ENCODE measurements at places on chromosomes 7 and 10.

GRCh38 chr7:1619152-1620079 lies 49.6 kb upstream of the PSMG3 start:
- no peak for DNase-seq

DNA sequence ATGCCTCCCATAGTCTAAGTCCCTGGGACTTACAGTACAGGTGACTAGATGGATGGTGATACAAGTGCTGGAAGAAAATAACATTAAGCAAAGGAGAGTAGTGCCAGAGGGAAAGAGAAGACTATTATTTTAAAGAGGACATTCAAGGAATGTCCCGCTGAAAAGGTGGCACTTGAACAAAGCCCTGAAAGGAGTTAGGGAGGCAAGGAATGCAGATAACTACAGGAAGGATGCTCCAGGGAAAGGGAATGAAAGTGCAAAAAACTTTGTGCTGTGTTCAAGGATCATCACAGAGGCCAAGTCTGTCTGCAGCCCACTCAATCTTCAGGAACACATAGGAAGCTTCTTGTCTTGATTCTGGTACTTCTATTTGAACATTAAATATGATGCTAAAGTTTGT lies 14.9 kb downstream of the ANKMY2 start:
- DNase-seq = no peak

- DNase-seq = no peak
These were observed 243.3 kb upstream of the CELF2 start for GRCh38 chr10:10774416-10774815.

GRCh38 chr10:49172061-49172776 lies 16.0 kb downstream of the TMEM273 start:
- no peak for DNase-seq

GRCh38 chr10:61746377-61746776 lies 83.6 kb downstream of the CABCOCO1 start:
- DNase-seq = no peak

DNA sequence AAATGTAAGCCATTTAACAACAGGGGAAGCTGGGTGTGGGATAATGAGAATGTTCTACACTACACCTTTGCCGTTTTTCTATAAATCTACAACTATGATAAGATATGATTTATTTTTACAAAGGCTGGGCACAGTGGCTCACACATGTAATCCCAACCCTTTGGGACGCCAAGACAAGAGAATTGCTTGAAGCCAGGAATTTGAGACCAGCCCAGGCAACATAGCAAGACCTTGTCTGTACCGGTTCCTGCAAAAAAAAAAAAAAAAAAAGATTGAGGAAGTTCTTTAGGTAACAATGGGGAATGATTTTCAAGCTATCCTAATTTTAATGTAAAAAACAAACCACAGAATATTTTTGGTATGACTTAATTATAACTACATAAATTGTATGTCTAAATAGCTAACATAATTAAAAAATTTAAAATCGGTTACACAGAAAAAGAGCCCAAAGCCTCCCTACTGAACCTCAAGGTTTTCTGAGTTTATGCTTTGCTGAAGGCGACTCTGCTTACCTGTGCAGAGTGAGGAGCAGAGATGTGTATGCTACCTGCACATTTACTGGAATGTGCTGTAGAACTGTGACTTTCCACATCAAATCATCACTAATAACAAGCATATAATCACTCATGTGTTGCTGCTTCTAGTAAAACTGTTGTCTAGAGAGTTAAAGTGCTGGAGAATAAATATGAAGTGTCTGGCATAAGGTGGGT lies 163.4 kb downstream of the ATE1 start:
- DNase-seq = no peak

DNA sequence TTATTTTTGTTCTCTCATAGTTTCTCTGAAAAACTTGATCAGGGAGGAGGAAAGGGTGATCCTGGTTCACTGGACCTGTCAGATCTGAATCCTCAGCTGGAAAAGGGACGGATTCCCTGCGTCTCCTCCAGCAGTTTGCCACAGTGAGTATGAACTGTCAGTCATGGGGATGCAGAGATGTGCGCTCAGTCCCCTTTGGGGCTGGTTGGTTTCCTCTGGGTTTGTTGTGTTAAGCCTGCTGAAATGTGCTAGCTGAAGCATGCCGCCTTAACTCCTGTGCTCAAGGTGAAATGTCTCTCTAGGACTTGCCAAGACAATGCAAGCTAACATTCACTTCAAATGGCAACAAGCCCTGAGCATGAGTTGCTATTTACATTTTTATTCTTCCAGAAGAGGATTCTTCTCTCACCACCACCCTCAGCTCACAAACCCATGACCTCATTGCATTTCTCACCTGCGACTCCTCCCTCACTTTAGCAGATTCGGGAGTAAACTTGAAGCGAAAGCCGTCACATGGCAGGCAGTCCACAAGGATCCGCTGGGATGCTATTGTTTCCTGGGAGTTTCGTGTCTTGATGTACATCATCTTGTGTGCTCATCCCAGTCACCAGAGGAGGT lies 192.9 kb upstream of the FZD8 start:
- no peak for DNase-seq

DNA sequence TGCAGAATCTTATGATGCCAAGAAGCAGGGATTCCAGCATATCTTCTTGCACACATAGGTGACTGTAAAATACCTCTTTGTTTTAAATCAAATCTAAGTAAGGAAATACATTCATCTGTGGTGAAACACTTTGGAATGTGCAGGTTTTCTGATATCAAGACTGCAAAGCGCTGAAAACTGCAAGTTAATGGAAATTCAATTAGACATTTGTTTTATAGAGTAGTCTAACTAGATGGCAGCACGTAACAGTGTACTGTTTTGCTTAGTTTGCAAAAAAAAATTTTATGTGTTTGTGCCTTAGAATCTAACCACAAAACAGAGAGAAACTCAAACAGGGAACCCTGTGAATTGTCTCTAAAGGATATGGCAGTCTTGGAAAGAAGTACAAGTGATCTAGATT lies 259.2 kb downstream of the HDAC9 start:
- peak; percentile 20 for DNase-seq

DNA sequence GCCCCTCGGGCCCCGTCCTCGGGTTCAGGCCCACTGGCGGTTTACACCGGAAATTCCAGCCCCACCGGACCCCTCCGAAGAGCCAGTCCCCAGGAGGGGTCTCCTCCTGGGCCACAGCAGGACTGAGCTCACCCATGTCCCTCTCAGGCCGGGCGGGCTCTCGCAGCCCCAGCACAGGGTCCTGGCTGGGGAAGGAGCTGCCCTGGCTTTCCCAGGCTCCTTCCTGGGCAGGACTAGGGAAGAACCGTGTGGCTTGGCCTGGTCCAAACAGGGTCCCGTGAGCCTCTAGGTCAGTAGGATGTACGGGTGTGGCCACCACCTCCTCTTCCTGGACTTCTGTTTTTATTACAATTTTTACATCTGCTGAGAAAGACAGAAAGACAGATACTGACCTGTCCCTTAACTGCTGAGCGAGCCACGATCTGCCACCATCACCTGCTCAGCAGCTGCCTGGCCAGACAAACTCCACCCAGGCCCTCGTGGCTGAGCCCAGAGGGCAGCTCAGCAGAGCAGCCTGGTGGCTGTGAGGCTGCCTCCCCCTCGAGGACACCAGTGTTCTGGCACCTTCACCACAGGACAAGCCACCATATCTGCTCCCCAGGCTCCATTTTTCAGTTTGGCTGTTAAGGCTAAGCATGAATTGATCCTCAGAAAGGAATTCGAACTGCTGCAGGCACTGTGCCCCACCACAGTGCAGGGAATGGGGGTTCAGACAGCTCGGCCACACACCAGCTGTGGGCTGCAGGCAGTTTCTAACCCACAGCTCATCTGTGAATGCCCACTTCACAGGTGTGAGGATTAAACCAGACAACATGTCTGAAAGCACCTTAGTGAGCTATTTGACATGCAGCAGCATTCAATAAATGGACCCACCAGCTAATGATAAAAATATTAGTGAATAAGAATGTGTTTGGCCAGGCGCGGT lies 14.5 kb upstream of the ZNF777 start:
- DNase-seq = no peak

DNA sequence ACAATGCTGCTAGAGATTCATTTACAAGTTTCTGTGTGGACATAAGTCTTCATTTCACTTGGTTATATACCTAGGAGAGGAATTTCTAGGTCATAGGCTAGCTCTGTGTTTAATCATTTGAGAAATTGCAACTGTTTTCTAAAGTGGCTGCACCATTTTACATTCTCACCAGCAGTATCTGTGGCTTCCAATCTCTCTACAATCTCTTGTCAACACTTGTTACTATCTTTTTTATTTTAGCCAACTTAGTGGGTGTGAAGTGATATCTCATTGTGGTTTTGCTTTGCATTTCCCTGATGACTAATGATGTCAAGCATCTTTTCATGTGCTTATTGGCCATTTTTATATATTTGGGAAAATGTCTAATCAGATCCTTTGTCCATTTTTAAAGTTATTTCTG lies 53.0 kb upstream of the DRGX start:
- DNase-seq = no peak

GRCh38 chr7:28157831-28158416 lies 22.7 kb downstream of the JAZF1 start:
- no peak for DNase-seq
